ENCODE measurements at places on chromosomes 11 and 22.
A peak's percentile ranks its signal among the peaks of the same experiment; 100 is the strongest.

DNA sequence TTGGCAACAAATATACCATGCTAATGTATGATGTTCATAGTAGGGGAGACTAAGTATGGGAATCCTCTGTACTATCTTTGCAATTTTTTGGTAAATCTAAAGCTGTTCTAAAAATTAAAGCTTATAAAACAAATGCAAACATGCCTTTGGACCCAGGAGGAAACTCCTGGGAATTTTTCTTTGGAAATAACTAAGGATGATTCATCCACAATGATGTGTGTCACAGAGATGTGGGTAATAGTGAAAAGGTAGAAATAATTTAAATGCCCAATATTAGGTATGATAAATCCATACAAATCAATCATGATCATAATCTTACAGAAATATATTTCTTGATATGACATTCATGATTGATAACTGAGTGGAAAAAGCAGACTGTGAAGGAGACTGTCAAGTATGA lies 135.8 kb downstream of the TRIM44 start:
- no peak for DNase-seq

DNA sequence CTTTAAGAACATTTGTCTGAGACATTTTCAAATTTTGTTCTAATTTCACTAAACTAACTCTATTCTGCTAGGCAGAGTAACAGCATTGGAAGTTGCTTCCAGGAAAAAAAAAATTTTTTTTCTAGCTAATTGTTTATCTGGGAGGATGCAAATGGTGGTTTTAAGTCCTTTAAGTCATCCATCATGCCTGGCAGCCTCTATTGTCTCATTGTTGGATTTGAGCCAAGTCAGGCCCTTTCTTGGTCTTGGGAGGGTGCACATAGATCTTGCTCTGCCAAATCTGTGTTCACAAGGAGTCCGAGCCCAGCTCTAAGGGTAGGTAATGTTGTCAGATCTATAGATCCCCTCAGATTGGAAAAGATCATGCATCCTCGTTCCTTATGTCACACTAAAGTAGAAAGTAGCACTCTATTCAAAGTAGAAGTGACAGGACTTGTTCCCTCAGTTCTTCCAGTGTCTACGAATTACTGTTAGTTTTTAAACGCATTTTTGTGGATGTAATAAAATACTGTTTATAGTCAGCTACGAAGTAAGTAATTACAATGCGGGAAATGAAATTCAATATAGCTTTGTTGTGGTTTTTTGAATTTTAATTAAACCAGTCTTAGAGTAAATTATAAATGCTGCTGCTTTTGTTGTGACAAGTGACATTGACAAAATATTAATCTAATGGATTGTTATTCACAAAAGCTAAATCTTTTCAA lies 166.0 kb upstream of the RASSF10 start:
- DNase-seq, result peak; percentile 77

GRCh38 chr11:72681226-72682153 lies 7.3 kb upstream of the PDE2A start:
- no peak for DNase-seq

DNA sequence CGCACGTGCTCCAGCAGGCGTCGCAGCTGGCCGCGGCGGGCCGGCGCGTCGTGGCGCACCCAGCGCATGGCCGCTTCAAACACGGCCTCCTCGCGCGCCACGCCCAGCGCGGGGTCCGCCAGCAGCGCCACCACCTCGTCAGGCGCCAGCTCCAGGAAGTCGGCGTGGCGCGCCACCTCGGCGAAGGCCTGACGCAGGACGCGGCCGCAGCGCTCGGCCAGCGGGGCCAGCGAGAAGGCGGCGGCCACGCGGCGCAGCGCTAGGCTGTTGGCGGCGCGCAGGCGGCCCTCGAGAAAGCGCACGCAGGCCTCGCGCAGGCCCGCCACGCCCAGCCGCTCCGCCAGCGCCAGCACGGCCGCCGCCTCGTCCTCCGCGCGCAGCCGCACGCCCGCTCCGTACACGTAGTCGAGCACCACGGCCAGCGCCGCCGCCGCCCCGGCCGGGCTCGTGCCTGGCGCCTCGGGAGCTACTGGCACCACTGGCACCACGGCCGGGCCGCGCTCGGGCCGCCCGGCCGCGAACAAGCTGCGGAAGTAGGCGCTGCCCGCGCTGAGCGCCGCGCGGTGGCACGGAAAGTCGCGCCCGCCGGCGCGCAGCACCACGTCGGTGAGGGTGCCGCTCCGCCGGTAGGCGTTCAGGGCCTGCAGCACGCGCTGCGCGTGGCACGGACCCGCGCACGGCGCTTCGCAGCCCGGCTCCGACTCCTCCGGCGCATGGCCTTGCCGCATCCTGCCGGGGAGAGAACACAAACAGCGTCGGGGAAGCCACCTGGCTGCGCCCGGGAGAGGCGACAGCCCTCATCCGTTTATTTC lies 2.9 kb downstream of the KLHL35 start:
- DNase-seq, result no peak

GRCh38 chr11:128517451-128518230 lies 69.7 kb downstream of the ETS1 start:
- DNase-seq, result no peak

DNA sequence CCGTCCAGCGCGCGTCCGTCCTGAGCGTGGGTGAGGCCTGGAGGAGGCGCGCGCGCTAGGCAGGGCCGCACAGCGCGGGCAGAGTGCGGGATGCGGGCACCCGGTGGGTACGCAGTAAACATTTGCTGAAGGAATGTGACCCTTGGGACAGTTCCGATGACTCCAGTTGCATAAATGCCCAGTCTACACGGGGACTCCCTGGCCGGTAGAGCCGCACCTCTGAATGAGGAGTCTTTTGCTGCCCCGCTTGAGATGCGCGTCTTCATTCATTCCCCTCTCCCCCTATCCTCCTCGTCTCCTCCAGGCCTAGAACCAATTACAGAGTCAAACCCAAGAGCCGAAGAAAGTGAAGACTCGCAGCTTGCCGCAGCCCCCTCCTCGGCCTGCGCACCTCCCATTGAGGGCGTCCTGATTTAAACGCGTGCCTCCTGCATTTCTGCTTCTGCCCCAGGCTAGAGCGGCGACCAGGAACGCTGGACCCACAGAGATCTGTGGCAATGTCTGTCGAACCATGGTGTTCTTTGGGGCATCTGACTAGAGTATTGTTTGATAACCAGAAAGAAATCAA lies 729 bp upstream of the CHKB start:
- DNase-seq, result no peak

- no peak for DNase-seq
Measured at GRCh38 chr22:20237480-20238440, 30.4 kb downstream of the RTN4R start.

GRCh38 chr11:123696183-123696582 lies 41.8 kb upstream of the SCN3B start:
- no peak for DNase-seq

- no peak for DNase-seq
Measured at GRCh38 chr22:26496456-26496855, 12.8 kb downstream of the SRRD start.

All from NCI-H2029 treated with DMSO at 0.1 percent for 48 hours (cell line).